Substantia nigra (tissue), 51 donors: ENCODE measurements at places on chromosomes 7 and 10.
A peak's percentile ranks its signal among the peaks of the same experiment; 100 is the strongest.

DNA sequence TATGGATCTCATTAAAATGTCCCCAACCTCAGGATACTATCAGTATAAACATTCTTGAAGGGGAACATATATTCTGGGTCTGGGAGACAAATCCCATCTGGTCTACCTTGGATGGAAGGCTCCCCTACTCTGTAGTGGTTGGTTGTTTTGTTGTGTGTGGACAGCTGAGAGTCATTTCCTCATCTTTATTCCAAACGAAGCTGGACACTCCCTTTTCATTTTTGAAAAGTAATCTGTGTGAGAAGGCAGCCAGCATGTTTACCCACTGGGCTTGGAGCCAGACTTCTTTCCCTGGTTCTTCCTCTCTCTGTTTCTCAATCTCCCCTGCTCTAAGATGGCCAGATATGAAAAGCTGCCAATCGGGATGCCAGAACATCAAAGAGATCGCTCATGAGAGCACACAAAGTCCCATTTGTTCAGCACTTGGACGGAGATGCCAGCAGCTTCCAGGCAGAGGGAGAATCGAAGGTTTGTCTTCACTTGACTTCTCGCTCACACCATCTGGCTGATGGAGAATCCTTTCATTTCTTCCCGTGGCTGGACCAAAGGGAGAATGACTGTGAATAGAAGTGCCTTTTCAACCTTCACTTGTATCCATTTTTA lies 108.1 kb upstream of the AGR3 start:
- DNase-seq = peak; percentile 80

DNA sequence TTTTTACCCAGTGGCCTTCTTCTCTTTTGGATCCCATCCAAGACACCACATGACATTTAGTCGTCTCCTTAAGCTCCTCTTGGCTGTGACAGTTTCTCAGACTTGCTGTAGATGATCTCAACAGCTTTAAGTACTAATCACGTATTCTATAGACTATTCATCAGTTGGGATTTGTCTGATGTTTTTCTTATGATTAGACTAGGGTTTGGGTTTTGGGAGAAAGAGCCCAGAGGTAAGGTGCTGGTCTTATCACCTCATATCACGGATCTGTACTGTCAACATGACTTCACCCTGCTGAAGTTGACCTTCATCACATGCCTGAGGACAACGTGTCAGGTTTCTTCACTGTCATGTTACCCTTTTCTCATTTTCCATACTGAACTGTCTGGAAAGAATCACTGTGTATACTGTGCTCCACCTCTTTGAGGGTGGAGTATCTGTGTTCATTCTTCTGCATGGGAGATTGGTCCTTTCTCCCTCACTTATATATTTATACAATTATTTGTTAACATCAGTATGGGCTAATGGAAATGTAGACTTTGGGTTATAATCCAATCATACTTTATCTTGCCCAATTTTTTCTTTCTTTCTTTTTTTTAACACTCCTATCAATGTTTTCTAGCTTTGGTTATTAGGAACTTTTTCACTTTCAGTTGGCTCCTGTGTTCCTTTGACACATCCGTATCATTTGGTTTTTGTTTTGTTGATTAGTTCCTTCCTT lies 6.4 kb upstream of the HKDC1 start:
- no peak for DNase-seq

DNA sequence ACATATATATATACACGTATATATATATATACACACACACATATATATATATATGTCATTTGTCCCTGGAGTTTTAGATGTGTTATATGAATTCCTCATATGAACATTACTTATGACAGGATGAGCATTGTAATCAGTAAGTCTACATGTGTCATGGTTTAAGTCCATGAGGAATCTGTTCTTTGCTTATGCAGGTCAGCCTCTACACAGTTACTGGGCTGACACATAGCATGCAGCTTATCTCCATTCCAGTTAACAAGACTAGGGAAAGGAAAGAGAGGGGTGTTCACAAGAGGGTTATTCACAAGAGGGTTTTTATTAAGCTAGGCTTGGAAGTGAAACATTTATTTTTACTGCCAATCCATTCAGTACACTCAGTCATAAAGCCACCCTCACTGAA lies 226.7 kb downstream of the SNX13 start:
- no peak for DNase-seq

GRCh38 chr10:124125305-124126116 lies 32.1 kb upstream of the CHST15 start:
- DNase-seq = no peak

GRCh38 chr10:13238271-13239077 lies 4.3 kb upstream of the UCMA start:
- DNase-seq = no peak

GRCh38 chr10:34670081-34670480 lies 145.0 kb downstream of the PARD3 start:
- DNase-seq = no peak

DNA sequence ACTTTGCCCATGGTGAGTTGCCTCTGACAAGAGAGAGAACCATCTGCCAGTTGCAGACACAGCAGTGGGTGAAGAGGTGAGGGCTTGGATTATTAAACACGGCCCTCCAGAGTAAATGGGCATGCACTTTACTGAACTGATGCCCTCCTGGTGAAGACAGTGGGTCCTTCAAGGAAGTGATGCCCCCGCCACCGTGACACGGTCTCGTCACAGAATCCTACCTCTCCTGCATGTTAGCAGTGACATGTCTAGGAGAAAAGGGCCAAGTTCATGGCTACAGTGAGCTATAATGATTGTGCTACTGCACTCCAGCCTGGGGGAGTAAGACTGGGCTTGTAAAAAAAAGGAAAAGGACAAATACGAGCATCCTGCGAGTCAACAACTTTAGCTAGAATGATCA lies 2.4 kb downstream of the BNIP3 start:
- DNase-seq = no peak

- no peak for DNase-seq
Measured at GRCh38 chr10:11298116-11298515, 280.4 kb downstream of the CELF2 start.

DNA sequence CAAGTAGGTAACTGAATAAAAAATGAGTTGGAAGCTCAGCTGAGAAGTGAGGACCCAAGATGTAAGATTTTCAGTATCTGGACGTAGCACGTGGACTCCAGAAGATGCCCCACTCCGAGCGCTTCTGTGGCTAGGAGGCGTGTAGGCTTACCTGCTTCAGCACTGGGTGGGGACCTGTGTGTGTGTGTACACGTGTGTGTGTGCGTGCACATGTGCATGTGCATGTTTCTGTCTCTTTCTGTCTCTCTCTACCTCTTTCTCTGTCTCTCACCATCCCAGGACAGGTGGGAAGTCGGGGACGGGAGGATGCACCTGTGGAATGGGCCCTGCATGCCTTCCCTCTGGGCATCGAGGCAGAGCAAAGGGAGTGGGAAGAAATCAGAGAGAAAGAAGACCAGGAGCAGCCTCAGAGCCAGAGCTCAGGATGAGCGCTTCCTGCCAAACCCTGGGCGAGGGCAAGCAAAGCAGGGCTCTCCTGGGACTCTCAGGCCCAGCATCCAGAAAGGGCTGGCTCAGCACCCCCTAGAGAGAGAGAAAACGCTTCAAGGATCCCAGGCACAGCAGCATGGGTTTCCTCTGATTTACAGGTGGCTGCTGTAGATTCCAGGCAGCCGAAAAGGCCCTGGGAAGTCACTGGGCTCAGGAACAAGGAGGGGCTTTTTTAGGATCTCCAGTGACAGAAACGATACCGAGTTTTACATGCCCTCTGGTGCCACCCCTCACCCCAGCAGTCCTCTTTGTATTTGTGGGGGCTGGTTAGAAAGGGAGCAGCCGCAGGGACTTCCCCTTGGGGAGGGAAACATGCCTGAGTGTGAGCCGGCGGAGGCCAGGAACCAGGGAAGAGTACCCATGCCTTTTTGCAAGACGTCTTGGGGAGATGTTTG lies 28.5 kb downstream of the CXCL12 start:
- DNase-seq = no peak

DNA sequence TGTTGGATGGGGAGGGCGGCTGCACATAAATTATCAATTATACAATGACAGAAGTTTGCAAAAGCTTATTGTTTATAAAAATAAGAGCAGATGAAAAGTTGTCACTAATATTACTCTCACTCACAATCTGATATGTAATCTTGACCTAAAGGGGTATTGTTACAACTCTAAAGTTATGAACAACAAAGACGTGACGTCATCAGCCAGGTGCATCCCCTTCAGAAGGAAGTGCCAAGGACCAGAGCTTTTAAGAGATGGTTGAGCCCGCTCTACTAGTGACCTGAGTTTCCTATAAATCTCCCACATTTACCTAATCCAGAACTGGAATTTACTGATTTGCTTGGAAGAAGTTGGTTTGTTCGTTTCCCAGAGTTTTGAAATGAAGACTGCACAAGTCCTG lies 247.7 kb upstream of the MGMT start:
- DNase-seq = no peak

DNA sequence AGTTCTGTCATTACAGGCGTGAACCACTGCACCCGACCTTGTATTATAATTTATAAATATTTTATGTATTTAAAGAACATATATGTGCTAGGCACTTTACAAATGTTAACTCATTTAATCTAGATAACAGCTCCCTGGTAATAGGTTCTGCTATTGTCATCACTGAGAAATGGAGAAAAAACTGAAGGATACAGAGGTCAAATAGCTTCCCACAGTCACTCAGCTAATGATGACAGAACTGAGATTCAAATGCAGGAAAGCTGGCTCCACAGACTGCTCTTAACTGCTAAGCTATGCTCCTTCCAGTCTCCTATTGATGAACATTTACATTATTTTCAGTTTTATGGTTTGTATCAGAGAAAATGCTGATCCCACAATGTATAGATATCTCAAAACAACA lies 28.9 kb downstream of the NXPH1 start:
- no peak for DNase-seq

DNA sequence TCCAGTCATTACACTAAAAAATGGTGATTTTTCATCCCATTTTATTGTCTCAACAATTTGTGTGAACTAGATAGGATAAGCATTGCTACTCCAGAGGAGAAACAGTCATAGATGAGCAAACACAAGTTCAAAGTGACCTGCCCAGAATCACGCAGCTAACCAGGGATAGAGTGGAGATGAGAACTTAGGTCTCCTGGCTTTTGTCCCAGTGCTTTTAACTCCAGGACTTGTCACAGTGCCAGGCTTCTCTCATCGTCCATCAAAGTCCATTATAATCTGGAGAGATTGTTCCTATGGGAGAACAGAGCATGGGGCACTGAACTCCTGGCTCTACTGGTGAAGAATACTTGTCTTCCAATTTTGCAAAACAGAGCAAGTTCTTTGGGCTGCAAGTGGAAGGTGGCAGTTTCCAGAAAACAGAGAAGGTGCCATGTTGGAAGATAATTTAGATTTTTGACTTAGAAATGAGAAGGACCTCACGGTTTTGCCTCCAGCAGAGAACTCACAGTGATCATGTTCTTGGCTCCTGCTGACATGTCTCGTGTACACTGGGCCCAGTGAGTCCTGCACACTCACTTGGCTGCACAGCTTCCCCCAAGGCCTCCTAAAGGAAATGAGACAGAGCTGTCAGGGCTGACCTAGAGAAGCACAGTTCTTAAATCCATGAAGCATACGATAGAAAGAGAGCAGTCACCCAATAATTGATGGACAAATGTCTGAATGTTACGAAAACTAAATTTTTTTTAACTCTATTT lies 322.9 kb upstream of the NRP1 start:
- DNase-seq = no peak

- DNase-seq = no peak
Measured at GRCh38 chr10:126135177-126135576, 238.8 kb downstream of the FANK1 start.

DNA sequence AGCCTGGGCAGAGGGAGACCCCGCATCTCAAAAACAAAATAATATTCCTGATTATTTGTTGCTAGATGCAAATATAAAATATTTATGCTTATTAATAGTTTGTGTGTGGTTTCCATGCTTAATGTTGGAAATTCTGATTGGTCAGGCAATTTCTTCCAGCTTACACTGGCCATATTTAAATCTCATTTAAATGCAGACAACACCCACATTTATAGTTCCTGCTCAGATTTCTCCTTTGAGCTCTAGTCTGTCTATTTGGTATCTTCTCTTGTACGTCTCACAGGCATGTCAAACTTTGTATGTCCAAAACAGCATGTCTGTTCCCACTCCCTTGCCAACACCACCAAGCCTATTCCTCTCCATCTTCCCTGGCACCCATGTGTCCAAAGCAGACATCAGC lies 52.5 kb downstream of the FKBP9 start:
- DNase-seq = no peak

DNA sequence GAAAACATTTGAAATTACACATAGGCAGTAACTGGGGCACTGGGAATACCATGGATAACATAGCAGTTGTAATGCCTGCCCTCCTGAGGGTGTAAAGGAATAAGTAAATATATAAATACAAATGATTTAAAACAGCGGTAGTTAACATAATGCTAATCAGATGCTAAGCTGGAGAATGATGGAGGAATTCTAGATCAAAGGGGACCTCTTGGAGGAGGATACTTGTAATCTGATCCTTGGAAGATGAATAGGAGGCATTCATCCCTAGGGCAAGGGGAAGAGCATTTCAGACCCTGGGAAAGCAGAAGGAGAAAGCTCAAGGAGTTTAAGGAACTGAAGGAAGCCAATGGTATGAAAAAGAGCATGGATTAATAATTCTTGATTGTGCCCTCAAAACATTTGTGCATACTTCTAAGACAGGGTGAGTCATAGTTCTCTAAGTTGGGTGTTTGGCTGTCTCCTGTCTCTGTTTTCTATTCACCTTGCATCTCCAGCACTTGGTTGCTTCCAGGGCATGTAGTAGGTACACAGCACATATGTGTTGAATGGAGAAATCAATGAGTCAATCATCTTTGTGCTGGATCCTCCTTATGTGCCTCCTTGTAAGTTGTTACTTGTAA lies 54.8 kb upstream of the PLPP4 start:
- no peak for DNase-seq

DNA sequence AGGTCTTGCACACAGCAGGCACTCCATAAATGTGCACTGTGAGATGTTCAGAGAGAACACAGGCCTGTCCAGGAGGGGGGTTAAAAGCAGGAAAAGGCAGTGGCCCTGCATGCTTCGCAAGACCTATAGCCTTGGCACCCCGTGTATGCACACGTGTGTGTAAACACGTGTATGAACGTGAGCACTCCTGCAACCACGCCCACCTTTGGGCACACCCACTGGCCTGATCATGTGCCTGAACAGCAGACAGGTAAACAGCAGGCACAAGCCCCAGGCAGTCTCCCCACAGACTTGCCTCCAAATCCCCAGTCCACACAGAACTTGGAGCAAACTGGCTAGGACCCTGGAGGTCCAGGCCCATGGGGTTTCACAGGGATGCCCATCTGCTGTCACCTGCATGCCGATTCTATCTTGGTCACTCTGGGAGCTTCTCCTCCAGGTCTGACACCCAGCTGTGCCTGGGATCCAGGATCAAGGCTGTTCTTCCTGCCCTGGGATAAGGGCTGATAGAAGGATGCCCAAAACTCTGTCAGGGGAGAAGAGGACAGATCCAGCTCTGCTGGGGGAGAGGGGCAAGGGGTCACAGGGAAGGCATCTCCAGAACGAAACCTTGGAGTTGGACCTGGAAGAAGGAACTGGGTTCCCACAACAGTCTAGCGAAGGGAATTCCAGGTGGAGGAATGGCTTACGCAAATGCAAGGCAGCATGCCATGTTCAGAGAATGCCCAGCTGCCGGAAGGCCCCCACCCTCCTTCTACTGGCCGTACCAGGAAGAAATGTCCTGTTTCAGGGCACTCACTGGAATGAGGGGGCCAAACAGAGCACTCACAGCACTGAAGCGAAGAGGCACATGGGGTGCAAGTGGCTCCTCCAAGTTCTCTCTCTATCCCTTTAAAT lies 14.3 kb upstream of the ZMIZ1 start:
- DNase-seq = no peak
